ENCODE measurements at places on chromosomes 7 and 10.

- no peak for DNase-seq
Observed at GRCh38 chr10:132459301-132460003, 62.5 kb downstream of the PWWP2B start.

GRCh38 chr7:30445770-30446169, 32.8 kb downstream of the NOD1 start:
- peak; percentile 69 for DNase-seq

GRCh38 chr7:18572154-18572553, 76.6 kb downstream of the HDAC9 start:
- no peak for DNase-seq

DNA sequence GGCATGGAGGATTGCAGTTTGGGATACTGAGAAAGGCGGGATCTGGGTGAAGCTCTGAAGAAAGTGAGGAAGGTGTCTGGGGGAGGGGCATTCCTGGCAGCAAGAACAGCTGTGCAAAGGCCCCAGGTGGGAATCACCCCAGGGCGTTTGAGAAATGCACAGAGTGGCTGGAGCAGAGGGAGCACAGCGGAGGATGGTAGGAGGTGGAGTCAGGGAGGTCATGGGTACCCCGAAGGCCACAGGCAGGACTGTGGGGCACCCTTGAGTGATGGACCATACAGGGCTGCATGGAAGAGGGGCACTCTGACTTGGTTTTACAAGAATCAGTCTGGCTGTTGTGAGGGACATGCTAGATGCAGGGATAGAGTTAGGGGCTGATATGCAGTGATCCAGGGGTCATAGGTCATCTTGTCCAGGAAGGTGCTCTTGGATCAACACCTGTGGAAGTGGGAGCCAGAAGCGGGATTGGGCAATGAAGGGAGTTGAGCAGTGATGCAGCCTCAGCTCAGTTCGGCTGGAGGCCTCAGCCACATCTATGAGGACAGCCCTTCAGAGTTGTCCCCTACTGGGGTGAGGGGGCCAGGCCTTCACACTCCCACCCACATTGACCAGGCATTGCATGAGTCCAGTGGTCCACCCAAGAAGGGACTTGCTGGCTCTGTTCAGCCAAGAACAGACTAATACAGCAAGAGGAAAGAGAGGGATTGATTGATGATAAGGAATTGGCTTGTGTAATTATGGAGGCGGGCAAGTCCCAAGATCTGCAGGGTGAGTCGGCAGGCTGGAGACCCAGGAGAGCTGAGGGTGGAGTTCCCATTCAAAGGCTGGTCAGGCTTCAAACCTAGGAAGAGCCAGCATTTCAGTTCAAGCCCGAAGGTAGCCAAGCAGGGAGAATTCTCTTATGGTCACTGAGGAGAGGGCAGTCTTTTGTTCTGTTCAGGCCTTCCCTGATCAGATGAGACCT, 48.7 kb downstream of the TSPAN15 start:
- DNase-seq: no peak

DNA sequence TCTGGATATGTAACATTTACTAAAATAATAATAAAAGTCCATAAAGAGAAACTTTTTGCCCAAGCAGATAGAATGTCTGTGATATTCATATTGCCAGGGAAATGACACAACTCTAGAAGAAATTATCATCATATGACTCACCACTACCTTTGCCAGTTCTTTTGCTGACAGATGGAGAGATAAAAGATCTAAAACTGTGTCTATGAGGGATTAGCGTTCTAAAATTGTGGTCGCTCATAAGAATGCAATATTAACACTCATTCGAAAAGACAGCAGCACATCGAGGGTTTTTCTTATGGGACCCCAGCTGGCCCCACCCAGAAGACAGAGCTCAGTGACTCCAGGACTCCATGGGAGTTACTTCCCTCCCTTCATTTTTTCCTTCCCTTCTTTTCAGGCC, 16.6 kb upstream of the LANCL2 start:
- DNase-seq: no peak

DNA sequence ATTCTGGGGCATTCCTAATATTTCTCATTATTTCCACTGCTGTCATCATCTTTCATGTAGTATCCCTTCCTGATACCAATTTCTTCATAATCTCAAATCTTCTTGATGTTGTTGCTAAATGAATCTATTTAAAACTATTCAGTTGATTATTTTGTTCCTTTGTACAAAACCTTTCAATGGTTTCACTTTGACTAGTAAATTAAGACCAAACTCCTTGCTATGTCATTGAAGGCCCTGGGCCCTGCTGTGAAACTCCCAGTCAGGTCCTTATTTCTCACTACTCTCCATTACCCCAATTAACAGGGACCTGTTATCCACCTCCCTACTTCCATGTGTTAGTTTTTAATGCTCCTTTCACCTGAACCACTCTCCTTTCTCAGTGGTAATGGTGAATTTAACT, 97.0 kb downstream of the CTTNBP2 start:
- no peak for DNase-seq

GRCh38 chr10:71045204-71045809, 156.9 kb upstream of the PCBD1 start:
- no peak for DNase-seq

DNA sequence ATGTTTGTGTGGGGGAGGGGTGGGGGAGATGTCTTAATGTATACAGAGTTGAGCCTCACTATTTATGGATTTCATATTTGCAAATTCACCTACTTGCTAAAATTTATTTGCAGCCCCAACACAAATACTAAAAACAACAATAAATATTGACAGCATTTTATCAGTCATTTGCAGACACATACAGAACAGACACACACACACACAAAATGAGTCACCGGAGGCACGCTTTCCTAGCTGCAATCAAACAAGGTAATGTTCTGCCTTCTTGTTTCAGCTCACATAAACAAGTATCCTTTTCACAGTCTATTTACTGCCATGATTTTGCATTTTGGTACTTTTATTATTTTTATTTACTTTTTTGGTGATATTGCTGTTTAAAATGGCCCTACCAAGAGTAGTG, 88.5 kb downstream of the IPMK start:
- DNase-seq: no peak

- no peak for DNase-seq
Observed at GRCh38 chr7:2568521-2569223, 9.9 kb downstream of the IQCE start.

DNA sequence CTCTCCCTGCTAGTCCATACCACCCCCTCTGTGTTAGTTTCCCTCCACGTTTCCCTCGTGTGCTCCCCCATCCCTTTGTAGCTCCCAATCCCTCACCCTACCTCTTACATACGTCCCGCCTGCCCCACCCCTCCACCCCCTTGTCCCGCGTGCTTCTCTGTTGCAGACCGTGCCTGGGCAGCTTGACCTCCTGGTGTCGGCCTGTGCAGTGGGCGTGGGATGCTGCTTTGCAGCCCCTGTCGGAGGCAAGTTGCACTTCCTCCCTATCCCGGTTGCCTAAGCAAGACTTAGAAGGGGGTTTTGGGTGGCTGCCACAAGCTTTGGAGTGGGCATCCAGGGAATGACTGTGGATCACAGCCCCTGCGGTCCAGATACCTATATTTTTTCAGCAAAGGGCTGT, 7.7 kb downstream of the CLCN1 start:
- no peak for DNase-seq

- no peak for DNase-seq
Observed at GRCh38 chr7:41489885-41490284, 213.0 kb downstream of the INHBA start.

DNA sequence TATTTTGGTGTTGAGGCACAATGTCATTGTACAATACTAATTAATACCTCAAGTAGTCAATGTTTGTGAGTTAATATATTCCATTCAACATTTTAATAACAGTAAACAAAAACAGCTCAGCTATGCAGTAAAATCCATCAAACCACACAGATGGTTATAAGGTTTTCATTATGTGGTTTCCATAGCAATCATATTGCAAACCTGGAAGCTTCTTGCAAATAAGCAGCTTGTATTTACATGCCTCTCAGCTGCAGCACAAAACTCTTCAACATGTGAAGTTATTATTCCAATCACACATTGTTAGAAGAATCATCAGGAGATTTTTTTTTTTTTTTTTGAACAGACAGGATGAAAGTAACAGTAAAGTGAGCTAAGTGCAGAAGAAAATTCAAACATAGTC, 170.2 kb downstream of the SKAP2 start:
- DNase-seq: no peak

DNA sequence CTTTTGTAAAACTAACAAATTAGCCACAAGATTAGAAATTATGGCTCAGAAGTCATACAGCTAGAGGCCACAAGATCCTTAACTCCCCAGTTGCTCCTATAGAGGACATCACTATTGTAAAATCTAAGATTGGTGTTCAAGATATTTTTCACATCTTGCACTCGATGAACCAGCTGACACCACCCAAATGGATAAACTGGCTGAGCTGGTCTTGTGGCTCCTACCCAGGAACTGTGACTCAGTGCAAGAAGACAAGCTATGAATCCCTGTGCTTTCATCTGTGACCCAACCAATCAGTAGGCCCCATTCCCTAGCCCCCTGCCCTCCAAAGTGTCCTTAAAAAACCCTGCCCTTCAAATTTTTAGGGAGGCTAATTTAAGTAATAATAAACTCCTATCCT, 27.9 kb upstream of the R3HCC1L start:
- DNase-seq: no peak

GRCh38 chr7:150447966-150448788, 2.3 kb upstream of the GIMAP8 start:
- no peak for DNase-seq

GRCh38 chr7:28272461-28272877, 91.9 kb upstream of the JAZF1 start:
- DNase-seq: no peak

DNA sequence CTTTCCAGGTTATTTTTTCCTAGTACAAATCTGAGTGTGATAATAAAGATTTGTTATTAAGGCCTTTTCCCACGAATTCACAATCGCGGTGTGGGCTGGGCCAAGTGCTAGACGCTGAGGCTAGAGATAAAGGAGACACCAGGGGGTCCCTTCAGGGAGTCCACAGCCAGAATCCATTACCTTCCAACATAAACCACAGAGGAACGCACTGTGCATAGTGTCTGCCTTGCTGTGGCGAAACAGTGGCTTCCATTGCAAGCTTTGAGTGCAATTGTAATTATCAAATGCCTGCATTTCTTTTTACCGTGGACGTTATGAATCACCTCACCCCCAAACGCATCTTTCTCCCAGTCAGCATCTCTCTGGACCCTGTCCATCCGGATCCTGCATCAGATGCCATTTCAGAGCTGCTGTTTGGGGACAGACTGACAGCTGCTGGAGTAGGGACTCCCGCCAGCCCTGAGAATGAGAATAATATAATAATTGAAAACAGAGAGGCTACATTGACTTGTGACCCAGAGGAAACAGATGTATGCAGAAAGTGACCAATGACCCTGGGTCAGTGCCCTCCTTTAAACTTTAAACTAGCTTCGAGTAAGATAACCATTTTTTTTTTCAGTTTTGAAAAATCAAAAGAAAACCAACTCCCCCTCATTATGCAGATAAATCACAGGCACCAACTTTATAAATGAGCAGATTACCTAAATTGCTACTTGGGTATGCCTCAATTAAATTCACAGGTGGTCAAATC, 456.2 kb upstream of the NRP1 start:
- no peak for DNase-seq

DNA sequence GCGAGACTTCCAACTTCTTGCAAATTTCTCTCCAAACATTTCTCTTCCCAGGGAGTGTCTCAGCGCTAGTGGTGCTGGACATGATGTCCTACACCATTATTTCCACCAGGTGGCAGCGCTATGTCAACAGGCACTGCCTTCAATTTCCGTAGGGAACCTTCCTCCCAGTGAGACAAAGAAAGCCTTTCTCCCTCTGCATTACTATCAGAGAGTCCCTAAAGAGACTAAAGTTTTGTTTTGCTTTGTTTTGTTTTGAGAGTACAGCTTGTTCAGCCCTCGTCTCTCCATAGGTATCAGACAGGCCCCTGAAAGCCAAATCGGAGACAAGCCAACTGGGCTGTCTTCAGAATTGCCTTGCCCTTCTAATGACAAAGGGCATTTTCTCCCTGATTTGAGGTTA, 44.2 kb upstream of the GGCT start:
- DNase-seq: no peak

DNA sequence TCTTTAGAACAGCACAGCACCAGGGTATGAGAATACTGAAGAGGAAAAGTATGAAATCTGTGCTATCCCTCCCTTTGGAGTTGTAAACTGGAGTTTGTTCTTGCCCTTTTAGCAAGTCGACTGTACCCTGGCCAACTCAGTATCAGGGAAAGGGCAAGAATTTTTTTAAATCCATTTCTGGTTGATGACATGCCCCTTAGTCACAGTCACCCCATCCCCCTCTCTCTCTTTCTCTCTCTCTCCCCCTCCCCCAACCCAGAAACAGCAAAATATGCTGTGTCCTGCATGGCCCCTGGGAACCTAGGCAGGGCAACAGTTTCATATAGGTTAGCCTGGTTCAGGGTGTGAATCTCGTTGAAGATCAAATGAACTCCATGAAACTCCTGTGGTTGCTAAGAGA, 177.7 kb upstream of the ADO start:
- DNase-seq: no peak

GRCh38 chr7:140225562-140226249, 48.9 kb upstream of the KDM7A start:
- DNase-seq: no peak

DNA sequence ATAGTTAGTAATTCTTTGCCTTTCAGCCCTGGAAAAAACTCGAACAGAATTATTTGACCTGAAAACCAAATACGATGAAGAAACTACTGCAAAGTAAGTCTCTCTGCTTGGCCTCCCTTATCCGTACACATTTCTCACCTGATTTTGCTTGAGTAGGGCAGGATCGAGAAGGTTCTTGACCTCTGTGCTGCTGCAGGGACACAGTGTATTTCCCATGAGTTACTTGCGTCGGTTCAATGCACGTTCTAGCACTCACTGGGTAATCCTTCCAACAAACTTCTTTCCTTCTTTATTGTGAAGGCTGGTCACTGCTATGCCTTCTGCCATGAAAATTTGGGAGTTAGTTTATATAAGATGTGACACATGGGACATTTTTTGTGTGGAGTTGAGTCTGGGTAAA, 171.5 kb upstream of the SH2B2 start:
- DNase-seq: no peak

GRCh38 chr10:112983444-112984056, 33.5 kb downstream of the TCF7L2 start:
- no peak for DNase-seq

GRCh38 chr10:101018600-101019439, 12.1 kb downstream of the PDZD7 start:
- DNase-seq: peak; percentile 58

DNA sequence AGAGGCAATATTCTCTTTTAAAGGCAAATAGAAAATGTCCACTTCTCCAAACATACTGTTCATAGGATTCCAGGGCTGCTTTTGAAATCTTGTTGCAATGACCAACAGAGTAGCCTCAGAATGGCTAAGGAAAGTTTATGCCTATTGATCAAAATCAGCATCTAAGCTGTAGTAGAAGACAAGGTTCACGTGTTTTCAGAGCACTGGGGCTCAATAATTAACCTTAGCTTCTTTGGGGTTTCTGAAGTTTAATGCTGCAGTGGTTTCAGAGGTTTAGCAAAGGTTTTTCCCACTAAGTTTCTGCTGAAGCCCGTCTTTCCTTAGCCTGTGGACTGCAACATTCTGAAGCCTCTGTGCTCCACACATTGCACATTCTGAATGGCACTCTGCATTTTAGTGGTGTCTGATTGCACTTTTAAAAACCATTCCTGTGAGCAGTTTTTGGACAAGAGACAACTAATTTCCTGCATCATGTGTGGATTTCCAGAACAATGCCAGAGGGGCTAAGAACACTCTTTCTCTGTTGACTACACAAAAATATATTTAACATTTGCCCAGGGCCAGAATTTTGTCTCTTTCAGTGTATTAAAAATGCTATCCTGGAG, 342.5 kb downstream of the PTEN start:
- no peak for DNase-seq

All from stimulated activated naive CD4-positive, alpha-beta T cell treated with Interleukin-2 at 50 U/mL for 16 hours (primary cell).